ENCODE measurements at places on chromosomes 7 and 10.
A peak's percentile ranks its signal among the peaks of the same experiment; 100 is the strongest.

- peaks cover 27% of the 10 kb centered on the region for H3K4me1 ChIP-seq
- H3K4me3 ChIP-seq: no peak overlapping the region
- peaks cover 43% of the 10 kb centered on the region for H3K36me3 ChIP-seq
- H3K27ac ChIP-seq: no peak overlapping the region
- no peaks in the 10 kb centered on the region for H3K27me3 ChIP-seq
Measured at GRCh38 chr10:69503896-69504265, 52.6 kb downstream of the TSPAN15 start.

- no peak overlapping the region for H3K27ac ChIP-seq
- no peaks in the 10 kb centered on the region for H3K36me3 ChIP-seq
- no peak for DNase-seq
- H3K4me1 ChIP-seq: no peaks in the 10 kb centered on the region
- H3K4me3 ChIP-seq: no peak overlapping the region
Measured at GRCh38 chr10:4918236-4918635, 45.0 kb upstream of the AKR1C1 start.

DNA sequence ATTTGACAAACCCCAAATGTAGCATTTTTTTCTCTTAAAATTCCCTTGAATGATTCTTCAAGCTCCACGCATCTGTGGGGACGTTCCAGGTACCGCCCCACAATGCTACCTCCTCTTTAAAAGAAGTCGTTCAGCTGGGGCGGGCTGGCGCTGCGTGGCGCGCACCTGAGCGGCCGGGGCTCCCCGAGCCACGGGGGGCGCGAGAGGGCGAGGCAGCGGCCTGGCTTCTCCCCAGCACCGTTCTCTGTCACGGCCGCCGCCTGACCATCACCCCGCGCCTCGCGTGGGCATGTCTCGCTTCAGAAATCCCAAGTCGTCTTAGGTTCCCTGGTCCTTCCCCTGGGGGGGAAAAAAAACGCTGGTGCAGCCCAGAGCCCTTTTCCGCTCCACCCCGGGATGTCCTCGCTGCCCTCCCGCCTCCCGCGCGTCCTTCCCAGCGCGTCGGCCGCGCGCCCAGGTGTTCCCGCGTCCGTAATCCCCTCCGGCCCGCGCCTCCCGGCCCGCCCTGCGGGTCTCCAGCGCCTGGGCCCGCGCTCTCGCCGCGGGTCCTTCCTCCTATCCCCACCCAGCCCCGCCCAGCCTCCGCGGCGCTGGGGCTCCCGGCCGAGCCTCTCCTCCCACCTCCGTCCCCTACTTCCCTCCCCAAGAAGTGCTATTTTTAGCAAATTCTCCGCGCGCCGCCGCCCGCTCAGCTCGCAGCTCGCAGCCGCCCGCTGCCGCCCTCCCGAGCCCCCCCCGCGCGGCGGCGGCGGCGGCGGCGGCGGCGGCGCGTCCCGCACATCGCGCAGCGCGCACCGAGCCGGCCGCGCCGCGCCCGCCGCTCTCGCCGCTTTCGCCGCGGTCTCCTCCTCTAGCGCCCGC lies 58.7 kb upstream of the PRPS1L1 start:
- H3K27me3 ChIP-seq: no peaks in the 10 kb centered on the region
- no peaks in the 10 kb centered on the region for H3K4me1 ChIP-seq
- no peaks in the 10 kb centered on the region for H3K36me3 ChIP-seq
- no peak overlapping the region for H3K27ac ChIP-seq
- peak; percentile 36 for DNase-seq

GRCh38 chr7:95534796-95535195 lies 49.1 kb downstream of the ASB4 start:
- H3K4me1 ChIP-seq: no peaks in the 10 kb centered on the region
- no peak overlapping the region for H3K27ac ChIP-seq
- DNase-seq: no peak
- no peaks in the 10 kb centered on the region for H3K36me3 ChIP-seq
- peaks cover 61% of the 10 kb centered on the region for H3K27me3 ChIP-seq
- no peak overlapping the region for H3K4me3 ChIP-seq

DNA sequence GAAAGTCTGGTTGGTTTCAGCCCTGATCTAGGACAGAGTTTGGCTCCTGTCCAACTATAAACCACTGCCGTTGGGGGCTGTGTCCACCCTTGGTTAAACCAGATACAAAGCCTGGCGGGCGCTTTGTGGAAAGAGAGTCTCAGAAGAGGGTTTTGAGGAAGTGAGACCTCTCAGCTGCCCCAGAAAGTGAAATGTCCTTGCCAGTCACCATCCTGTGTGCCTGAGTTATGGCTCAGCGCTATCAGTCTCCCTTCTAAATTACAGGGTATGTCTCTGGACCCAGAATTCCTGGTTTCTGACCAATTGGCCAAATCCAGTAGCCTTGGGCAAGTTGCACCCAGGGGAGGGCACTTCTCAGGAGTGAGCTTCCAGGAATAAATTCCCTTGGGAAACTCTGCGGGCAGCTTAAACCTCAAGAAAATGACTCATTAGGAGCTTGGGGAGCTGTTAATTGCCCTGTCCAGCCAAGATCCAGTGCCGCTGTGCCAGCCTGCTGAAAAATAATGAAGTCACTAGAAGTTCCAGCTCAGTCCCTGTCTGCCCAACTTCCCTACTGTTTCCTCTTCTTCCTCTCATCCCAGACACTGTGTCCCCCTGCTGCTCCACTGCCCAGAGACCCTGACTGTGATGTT lies 66.7 kb upstream of the PDZD8 start:
- H3K4me3 ChIP-seq: no peak overlapping the region
- H3K27me3 ChIP-seq: no peaks in the 10 kb centered on the region
- no peaks in the 10 kb centered on the region for H3K36me3 ChIP-seq
- H3K27ac ChIP-seq: no peak overlapping the region
- peaks cover 13% of the 10 kb centered on the region for H3K4me1 ChIP-seq

- no peaks in the 10 kb centered on the region for H3K36me3 ChIP-seq
- no peak overlapping the region for H3K4me3 ChIP-seq
- DNase-seq: no peak
- no peak overlapping the region for H3K27ac ChIP-seq
Measured at GRCh38 chr10:130423455-130424305, 287.5 kb downstream of the GLRX3 start.

GRCh38 chr10:18071591-18071990 lies 68.6 kb upstream of the CACNB2 start:
- DNase-seq: no peak
- no peaks in the 10 kb centered on the region for H3K36me3 ChIP-seq
- no peak overlapping the region for H3K4me3 ChIP-seq
- no peaks in the 10 kb centered on the region for H3K4me1 ChIP-seq
- H3K27me3 ChIP-seq: no peaks in the 10 kb centered on the region

DNA sequence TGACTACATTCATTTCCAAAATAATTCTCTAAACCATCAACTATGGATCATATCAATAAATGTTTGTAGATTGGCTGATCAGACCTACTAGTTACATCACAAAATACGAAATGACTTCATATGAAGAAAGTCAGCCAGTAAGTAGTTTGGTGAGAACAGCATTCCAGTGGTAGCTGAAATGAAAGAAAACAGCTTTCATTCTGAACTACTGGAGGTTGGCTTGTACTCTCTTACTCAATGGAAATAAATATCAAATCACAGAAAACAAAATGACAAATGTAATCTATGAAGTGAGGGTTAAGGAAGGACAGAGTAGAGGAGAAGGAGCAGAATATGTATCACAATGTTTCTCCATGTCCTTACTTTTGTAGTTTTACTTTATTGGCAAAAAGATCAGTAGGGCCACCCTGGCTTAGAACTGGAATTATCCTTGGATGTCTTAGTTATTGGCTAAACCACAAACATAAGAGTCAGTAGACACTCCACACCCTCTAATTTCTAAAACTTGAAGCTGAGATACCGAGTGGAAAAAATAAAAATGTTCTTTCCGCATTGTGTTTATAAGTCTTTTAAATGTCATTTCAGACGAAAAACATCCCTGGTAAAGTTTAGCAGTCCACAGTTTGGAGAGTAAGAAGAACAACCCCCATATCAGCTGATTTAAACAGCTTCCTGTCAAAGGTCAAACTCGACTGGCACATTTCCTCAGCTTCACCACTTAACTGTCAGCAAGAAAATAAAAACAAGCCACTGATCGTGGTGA lies 74.0 kb upstream of the DGKI start:
- DNase-seq: no peak
- no peak overlapping the region for H3K4me3 ChIP-seq
- no peaks in the 10 kb centered on the region for H3K27me3 ChIP-seq
- no peak overlapping the region for H3K27ac ChIP-seq
- no peaks in the 10 kb centered on the region for H3K36me3 ChIP-seq

DNA sequence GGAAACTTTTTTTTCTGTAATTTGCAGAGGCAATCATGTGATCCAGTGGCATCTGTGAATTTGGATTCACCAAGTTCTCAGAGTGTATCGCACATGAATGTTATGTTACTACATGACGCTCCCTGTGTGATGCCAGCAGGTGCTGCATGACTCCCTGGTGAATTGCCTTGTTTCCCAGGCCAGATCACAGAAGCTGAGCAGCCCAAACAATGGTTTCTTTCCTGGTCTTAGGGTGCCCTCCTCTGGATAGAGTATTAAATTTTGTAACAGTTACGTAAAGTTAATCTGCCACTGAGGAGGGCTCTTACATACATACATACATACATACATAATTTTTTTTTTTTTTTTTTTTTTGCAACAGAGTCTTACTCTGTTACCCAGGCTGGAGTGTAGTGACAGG lies 3.6 kb downstream of the ZSCAN21 start:
- peak; percentile 85 for DNase-seq
- H3K4me3 ChIP-seq: no peak overlapping the region
- no peaks in the 10 kb centered on the region for H3K36me3 ChIP-seq
- no peak overlapping the region for H3K27ac ChIP-seq
- H3K27me3 ChIP-seq: no peaks in the 10 kb centered on the region
- H3K4me1 ChIP-seq: peaks cover 13% of the 10 kb centered on the region

DNA sequence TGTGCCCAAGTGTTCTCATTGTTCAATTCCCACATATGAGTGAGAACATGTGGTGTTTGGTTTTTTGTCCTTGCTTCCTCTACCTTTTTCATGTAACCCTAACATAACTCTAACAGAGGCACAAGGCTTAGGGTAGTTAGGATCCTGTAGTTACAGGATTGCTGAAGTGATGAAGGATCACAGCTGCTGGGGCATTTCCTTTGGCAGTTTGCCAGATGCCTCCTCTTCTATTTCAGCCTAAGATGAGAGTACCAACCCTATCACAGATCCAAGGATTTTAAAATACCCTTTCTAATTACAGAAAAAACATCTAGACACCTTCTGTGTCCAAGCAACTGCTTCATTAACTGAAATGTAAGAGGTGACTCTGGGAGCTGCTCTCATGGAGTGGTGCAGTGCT lies 141.7 kb upstream of the COL1A2 start:
- H3K4me3 ChIP-seq: no peak overlapping the region
- no peak overlapping the region for H3K27ac ChIP-seq
- no peaks in the 10 kb centered on the region for H3K36me3 ChIP-seq
- DNase-seq: no peak
- H3K27me3 ChIP-seq: peaks cover 24% of the 10 kb centered on the region

DNA sequence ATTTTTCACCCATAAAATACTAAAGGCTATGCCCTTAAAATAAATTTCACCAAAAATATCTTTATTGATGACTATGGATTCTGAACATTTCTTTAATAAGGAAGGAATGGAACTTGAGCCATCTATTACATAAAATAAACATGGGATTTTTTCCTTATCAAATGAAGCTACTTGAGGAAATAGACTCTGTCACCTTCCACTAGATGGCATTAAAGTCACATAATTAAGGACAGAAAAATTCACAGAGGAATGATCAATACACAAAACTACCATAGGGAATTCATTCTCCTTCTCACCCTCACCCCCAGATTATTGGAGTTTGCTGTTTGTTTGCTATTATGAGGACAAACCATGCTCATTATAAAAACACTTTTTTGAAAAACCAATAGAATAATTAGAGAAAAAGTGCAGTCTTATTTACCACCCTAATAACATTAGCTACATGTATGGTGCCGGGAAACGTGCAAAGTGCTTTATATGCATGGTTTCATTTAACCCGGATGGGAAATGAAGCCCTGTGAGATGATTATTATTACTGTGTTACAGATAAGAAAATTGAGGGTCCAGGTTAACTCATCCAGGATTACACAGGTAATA lies 21.1 kb upstream of the FOXI2 start:
- no peak overlapping the region for H3K4me3 ChIP-seq
- H3K36me3 ChIP-seq: no peaks in the 10 kb centered on the region
- 0 out of 2 replicates have a peak, but pooled peaks cover 11% of the 10 kb centered on the region for H3K27me3 ChIP-seq
- H3K4me1 ChIP-seq: no peaks in the 10 kb centered on the region
- DNase-seq: peak; percentile 34

DNA sequence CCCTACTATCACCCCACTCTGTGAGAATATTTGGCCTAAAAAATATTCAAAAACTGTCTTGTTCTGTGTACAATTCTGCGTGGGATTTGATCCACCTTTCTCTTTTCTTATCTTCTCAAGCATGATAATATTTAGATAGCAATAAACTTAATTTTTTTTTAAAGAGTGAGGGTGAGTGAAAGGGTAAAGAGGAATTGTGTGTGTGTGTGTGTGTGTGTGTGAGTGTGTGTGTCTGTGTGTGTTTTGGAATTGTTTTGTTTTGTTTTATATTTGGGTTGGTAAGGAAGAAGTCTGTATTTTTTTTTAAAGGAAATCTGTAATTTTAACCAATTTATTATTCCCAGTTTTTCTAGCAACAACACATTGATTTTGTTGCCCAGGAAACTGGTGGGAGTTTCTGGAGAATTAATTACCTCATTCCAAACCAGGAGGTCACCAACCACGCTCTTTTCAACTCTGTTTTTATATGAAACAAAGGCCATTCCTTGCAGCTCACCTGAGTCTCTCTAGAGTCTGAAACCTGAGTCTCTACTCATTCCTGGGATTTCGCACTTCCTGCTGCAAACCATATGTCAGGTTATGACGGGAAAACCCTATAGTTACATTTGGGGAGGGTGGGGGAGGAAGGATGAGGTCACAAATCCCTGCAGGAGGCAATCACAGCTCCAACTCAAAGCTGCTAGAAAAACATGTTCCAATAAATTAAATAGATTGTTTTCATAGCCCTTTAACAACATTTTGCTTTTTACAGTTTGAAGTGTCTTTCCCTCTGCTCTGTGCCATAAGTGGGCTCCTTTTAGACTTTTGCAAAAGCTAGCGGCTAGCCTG lies 38.1 kb upstream of the XPNPEP1 start:
- H3K27me3 ChIP-seq: no peaks in the 10 kb centered on the region
- DNase-seq: peak; percentile 38
- H3K27ac ChIP-seq: peak overlapping the region; percentile 18
- H3K36me3 ChIP-seq: no peaks in the 10 kb centered on the region
- H3K4me3 ChIP-seq: no peak overlapping the region
- peaks cover 27% of the 10 kb centered on the region for H3K4me1 ChIP-seq

DNA sequence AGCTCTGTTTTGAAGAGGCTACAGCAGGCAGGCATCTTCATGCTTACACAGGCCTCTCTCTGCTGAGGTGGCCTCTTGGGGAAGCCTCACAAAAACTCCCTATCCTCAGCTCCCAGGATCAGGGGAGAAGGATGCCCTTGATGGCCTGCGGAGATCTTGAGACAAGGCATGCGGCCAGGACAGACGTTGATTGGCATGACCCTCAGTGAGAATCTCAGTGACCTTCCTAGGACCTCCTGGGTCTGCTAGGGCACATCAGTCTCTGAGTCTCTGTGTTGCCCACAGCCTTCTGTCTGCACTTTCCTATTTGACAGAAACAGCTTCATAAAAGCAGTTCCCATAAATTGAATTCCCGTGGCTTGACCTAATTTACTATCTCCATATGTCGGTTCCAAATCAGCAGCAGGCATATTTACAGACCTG lies 1005.8 kb upstream of the C7orf33 start:
- H3K36me3 ChIP-seq: no peaks in the 10 kb centered on the region
- no peak overlapping the region for H3K27ac ChIP-seq
- H3K27me3 ChIP-seq: no peaks in the 10 kb centered on the region
- peaks cover 4% of the 10 kb centered on the region for H3K4me1 ChIP-seq
